WTC11 (cell line): ENCODE measurements at places on chromosomes 12 and 14.
A peak's percentile ranks its signal among the peaks of the same experiment; 100 is the strongest.

DNA sequence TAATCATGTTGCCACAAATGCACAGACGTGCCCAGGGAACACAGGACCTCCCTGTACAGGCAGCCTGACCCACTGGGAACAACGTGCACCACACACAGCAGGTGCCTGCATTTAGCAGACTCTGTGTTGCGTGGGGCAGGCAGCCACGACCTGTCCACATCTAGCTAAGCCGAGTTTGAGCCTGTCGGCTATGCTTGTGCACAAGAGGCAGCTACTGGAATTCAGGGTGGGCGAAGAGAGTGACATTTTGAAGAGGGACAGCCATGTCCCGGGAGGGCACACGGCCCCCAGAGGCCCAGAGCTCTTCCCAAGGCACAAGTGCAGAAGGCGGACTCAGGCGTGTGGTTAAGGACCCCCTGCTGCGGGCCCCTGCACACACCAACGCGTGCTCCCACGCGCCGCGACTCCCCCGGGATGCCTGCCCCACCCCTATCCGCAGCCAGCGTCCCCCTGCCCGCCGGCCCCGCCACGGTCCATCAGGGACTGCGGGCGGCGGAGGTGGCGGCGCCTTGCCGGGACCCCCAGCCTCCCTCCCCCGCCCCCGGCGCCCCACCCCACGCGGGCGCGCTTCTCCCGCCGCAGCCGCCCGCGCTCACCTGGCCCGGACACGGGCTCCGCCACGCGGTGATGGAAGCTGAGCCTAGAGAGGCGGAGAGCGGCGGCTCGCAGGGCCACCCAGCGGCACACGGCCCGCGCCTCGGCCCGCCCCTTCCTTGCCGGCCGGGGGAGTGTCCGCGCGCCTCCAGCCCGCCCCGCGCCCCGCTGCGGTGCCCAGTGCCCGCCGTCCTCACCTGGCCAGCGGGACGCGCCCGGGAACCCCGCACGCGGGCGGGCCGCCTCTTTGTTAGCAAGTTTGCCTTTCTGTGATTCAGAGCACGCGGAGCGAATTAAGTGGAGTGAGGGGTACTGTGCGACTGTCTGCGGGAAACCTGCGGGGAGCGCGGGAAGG is 125.3 kb upstream of the PRMT8 start:
- peak; percentile 52 for DNase-seq

- DNase-seq = no peak
Observed at GRCh38 chr14:22448905-22449599, 140.0 kb downstream of the DAD1 start.

DNA sequence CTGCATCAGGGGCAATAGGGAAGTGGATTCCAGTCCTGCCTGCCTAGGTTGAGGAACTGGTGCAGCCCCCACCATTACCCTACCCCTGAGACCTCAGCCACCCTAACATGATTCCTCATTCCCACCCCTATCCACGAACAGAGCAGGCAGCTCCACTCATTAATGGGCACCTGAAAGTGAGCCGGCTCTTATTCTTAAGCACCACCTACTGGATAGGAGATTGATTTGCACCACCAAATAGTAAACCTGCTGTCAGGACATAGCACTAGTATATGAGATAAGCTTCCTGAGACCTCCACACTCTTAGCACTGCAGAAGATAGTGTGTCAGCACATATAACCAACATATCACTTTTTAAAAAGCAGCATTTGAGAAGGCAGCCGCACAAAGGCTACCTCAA is 573.2 kb downstream of the SOX5 start:
- DNase-seq = no peak

DNA sequence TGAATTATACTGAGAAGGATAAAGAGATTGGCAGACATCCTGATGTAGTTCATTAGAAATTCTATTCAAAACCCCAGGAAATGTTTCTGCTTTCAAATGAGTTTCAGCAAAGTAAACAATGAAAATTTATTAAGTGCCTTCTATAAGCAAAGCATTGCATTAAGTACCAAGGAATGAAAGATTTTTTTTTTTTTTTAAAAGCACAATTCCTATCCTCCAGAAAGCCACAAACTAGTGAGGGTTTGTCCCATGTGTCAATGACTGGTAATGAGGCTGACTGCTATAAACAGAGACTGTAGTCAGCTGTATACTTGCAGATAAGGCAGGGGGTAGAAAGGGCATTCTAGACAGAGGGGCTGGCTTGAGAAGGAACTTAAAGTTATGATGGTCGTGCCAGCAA is 6.7 kb downstream of the ANO4 start:
- DNase-seq = no peak

- peak; percentile 78 for DNase-seq
Observed at GRCh38 chr12:103929046-103929783, 995 bp upstream of the HSP90B1 start.

DNA sequence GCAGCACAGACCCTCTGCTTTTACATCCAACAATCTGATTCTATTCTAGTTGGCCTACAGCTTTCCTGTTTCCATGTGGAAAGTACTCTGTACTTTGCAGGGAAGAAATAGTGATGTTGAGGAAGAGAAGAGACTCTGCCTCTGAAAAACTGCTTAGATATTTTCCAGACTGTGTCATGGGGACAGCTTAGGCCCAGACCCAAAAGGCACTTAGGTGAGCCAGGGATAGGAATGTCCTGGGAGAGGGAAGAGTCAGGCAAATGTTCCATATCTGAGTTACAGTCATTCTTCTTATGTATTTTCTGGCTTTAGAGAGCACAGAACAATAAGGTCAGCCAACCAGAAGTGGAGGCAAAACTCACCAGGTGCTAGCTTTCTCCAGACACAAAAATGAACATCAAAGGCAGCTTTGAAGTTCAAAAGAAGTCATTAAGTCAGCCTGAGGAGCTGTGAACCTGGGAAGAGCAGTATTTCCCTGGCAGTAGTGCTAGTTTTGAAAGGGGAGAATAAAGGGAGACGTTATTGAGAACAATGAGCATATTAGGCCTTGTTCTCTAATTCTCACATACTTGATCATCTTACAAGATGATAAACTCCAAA is 199.7 kb upstream of the LMNTD1 start:
- no peak for DNase-seq
